ENCODE measurements at places on chromosomes 12 and 14.

- DNase-seq = no peak
- H3K36me3 ChIP-seq = no peaks in the 10 kb centered on the region
- no peak overlapping the region for H3K27ac ChIP-seq
- H3K4me1 ChIP-seq = no peaks in the 10 kb centered on the region
- no peak overlapping the region for H3K4me3 ChIP-seq
Measured at GRCh38 chr12:130179621-130180020, 17.4 kb downstream of the FZD10 start.

- H3K36me3 ChIP-seq = no peaks in the 10 kb centered on the region
- no peak overlapping the region for H3K27ac ChIP-seq
- DNase-seq = no peak
- H3K4me1 ChIP-seq = no peaks in the 10 kb centered on the region
- no peaks in the 10 kb centered on the region for H3K27me3 ChIP-seq
- H3K4me3 ChIP-seq = no peak overlapping the region
Measured at GRCh38 chr12:127284021-127284420, 982.9 kb upstream of the TMEM132C start.

- H3K4me1 ChIP-seq = no peaks in the 10 kb centered on the region
- DNase-seq = no peak
- H3K4me3 ChIP-seq = no peak overlapping the region
- no peaks in the 10 kb centered on the region for H3K36me3 ChIP-seq
- no peaks in the 10 kb centered on the region for H3K27me3 ChIP-seq
Measured at GRCh38 chr14:31336646-31337045, 83.7 kb downstream of the HEATR5A start.

DNA sequence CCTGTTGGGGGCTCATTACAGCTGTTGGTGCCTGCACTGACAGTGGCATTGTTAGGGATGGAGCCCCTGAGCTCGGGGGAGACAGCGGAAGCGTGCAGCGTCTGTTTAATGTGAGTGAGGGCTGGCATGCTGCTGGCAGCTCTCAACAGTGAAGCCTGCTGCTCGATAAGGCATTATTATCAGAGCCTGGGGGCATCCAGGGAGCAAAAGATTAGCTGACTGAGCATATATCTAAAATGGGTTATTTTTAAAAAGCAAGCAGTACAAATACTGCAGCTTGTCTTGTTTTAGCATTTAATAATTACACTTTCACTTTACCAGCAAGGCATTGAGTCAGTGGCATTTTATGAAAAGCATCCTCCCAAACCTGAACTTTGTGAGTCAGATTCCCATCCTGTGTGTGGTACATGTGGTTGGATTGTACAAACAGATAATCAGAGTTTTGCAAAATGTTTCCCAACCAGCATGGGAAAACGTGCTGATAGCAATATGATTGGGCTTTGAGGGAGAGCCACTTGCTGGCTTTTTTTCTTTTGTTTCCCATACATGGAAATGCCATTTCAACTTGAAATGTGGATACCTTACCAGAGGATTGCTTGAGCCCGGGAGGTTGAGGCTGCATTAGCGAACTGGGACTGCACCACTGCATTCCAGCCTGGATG, 150.8 kb downstream of the PRKCH start:
- H3K4me3 ChIP-seq = peak overlapping the region; percentile 37
- peak; percentile 57 for DNase-seq
- no peaks in the 10 kb centered on the region for H3K27me3 ChIP-seq

DNA sequence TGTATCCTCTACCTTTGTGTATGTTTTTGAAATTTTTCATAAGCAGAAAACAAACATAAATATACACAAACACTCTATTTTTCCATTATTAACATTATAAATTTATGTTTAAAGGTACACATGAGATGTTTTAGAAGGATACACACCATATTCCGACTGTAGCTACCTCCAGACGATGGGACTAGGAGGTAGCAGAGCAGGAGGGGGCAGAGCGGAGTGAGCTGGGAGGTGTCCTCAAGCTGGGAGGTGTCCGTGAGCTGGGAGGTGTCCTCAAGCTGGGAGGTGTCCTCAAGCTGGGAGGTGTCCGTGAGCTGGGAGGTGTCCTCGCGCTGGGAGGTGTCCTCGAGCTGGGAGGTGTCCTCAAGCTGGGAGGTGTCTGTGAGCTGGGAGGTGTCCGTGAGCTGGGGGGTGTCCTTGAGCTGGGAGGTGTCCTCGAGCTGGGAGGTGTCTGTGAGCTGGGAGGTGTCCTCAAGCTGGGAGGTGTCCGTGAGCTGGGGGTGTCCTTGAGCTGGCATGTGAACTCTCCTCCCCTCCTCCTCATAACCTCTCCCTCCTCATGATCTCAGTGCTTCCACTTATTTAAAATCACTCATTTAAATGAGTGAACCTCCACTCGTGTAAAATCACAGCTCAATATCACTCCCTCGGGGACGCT, 346.9 kb upstream of the SFSWAP start:
- no peaks in the 10 kb centered on the region for H3K36me3 ChIP-seq
- H3K27ac ChIP-seq = no peak overlapping the region
- no peak overlapping the region for H3K4me3 ChIP-seq
- no peak for DNase-seq
- no peaks in the 10 kb centered on the region for H3K27me3 ChIP-seq
- no peaks in the 10 kb centered on the region for H3K4me1 ChIP-seq

- no peak overlapping the region for H3K4me3 ChIP-seq
- DNase-seq = no peak
Measured at GRCh38 chr12:79406993-79407392, 283.8 kb downstream of the PAWR start.

DNA sequence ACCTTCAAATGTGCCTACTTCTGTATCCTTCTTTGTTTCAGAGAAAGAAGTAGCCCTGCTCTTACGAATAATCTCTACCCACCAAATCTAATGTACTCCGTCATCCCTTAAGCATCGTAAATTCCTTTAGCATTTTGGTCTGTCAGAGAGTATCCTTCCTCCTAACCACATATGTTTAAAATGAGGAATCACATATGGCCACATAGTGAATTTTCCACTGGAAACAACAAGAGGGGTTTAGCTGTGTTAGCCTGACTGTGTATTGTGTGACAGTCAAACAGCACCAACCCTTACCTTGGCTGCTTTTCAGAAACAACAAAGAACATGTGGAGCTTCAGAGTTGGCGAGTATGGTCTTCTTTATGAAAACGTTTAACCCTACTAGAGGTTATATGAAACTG, 5.5 kb downstream of the LUM start:
- no peak overlapping the region for H3K4me3 ChIP-seq
- no peaks in the 10 kb centered on the region for H3K27me3 ChIP-seq
- no peaks in the 10 kb centered on the region for H3K36me3 ChIP-seq
- no peak overlapping the region for H3K27ac ChIP-seq
- H3K4me1 ChIP-seq = no peaks in the 10 kb centered on the region
- DNase-seq = no peak

DNA sequence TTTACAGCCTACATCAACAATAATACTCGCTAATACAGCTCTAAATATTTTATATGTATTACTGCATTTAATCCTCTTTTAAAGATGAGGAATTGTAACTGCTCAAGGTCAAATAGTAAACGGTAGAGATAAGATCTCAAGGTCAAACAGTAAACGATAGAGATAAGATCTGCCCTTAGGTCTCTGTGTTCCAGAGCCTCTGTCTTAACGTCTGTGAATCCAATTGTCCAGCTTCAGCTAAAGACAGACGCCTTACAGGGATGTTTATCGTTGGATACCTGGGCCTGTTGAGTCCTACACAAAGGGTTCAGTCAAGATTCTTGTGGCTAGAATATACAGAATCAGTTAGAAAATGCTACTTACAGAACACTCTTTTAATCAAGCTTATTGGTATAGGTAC, 20.0 kb downstream of the PYGL start:
- H3K27ac ChIP-seq = no peak overlapping the region
- H3K4me1 ChIP-seq = no peaks in the 10 kb centered on the region
- no peak overlapping the region for H3K4me3 ChIP-seq
- DNase-seq = no peak
- H3K27me3 ChIP-seq = no peaks in the 10 kb centered on the region
